Stimulated activated CD4-positive, alpha-beta T cell treated with anti-CD3 and anti-CD28 coated beads, Interleukin-2, amount 100 ng/mL, for 48 hours (primary cell): ENCODE measurements at places on chromosomes 1 and 21.

- DNase-seq, result no peak
These were observed 1046.2 kb downstream of the AMY1C start for GRCh38 chr1:104795931-104796330.

DNA sequence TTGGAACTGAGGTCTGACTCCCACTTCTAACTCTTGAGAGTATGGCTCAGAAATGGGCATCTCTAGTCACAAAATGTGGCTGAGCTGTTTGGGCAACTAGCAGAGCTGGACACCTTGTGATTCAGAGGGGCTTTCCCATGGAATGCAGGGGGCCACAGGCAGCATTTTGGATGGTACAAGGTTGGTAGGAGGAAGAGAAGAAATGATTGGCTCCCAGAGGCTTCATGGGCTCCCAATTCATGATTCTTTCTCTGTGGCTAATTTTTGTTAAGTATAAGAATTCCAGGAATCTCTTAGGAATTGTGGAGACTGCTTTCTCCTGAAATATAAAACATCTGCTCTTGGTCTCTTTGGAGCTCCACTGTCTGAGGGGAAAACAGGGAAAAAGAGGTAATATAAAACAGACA is 49.7 kb downstream of the PBX1 start:
- no peak for DNase-seq

GRCh38 chr1:157540160-157540748 is 12.1 kb downstream of the FCRL5 start:
- DNase-seq, result no peak

DNA sequence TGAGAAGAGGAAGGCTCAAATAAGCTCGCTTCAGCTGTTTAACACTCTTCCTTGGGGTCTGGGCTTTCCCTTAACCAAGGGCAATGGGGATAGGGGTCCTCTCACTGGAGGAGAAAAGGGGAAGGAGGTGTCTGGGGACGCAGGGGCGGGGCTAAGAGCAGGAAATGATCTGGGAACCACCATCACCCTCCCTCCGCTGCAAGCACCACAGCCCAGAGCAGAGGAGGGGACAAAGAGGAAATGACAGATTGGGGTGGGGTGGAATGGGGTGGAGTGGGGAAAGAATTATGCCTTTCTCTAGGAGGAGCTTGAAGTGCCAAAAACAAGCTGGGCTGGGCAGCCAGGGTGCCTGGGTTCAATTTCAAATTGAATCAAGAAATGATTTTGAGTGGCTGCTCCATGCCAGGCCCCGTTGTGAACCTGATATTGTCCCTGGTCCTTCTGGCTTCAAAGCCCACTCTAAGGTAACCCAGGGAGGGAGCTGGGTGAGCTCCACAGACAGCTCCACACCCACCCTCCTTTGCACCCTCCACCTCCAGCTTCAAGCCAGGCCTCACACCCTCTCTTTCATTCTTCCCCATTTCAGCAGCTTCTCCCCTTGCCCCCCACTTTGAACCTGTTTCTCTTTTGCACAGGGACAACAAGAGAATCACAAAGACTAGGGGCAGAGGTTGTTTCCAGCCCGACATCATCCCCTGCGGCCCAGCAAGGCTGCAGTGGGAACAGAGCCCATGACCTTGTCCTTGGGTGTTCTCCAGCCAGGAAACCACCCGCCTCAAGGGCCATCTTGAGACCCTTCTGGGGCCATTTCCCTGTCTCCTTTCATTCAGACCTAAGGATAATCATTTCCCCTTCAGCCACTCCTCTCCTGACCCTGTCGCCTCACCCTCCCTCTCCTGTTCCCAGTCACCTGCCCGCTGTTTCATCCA is 1.1 kb downstream of the ARHGAP30 start:
- peak; percentile 68 for DNase-seq

GRCh38 chr1:169466259-169467230 is 19.2 kb downstream of the SLC19A2 start:
- no peak for DNase-seq

DNA sequence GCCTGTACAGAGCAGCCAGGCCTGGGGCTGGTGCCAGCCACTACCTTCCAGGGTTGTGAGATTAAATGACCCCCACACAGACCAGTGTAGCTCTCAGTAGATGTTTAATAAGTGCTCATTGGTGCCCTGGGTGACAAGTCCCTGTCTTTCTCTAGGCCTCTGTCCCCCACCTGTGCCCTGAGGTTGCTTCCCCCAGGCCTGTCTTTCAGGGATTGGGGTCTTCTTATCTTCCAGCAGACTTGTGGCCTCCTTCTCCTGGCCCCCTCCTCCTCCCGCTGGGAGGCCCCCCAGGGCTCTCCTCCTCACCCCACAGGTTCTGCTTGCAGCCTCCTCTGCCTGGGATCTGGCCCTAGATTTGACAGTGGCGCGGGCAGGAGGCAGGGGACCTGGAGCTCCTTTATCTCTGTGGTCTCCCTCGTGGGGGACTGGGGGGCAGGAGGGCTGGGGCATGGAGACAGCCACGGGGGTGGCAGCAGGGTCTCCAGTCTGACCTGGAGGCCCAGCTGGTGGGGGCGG is 40.3 kb downstream of the EPHA2 start:
- no peak for DNase-seq

GRCh38 chr1:242006976-242007375 is 8.1 kb upstream of the MAP1LC3C start:
- no peak for DNase-seq

- DNase-seq, result no peak
These were observed 78.8 kb downstream of the PIK3CD start for GRCh38 chr1:9730096-9730901.

DNA sequence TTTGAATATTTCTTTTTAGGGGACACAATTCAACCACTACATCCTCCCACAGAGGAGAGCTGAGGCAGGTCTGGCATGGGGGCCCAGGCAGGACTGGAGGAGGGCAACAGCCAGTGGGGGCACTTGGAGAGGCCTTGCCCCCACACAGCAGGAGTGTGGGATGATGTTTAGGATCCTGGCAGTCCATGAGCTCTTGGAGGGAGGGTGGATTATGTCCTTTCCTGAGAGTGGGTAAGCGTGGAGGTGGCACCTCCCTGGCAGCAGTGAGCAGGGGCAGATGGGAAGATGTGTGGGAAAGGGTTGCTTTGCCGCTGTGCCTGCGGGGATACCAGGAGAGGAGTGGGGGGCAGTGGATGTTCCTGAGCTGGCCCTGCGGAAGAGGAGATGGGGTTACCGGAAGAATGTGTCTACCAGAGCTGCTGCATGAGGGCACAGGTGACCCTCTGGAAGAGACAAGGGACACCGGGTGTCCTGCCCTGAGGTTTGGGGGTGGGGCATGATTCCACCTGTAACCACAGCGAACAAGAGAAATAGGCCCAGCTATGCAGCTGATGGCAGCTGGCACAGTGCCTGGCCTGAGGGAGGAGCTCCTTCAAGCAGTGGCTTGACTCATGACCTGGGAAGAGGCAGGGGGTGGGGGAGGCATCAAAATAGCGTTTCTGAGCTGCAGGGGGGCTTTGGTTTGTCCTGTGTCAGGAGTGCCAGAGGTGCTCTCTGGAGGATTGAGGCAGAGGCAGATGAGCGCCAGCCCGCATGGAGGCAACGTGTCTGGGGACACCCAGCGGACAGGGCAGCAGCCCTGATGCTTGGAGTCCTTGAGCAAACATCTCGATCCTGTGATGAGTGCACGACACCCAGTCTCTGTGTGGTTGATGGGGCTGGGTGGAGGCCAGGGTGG is 123.9 kb upstream of the TMPRSS2 start:
- no peak for DNase-seq

- no peak for DNase-seq
These were observed 3.2 kb upstream of the TAL1 start for GRCh38 chr1:47235241-47235681.

- DNase-seq, result no peak
These were observed 156.0 kb downstream of the NFIA start for GRCh38 chr1:61238359-61238665.

- DNase-seq, result no peak
These were observed 4.8 kb downstream of the MX2 start for GRCh38 chr21:41366522-41367151.

GRCh38 chr1:60878323-60878722 is 204.0 kb upstream of the NFIA start:
- no peak for DNase-seq

GRCh38 chr21:45035477-45035848 is 38.9 kb upstream of the ADARB1 start:
- DNase-seq, result no peak

DNA sequence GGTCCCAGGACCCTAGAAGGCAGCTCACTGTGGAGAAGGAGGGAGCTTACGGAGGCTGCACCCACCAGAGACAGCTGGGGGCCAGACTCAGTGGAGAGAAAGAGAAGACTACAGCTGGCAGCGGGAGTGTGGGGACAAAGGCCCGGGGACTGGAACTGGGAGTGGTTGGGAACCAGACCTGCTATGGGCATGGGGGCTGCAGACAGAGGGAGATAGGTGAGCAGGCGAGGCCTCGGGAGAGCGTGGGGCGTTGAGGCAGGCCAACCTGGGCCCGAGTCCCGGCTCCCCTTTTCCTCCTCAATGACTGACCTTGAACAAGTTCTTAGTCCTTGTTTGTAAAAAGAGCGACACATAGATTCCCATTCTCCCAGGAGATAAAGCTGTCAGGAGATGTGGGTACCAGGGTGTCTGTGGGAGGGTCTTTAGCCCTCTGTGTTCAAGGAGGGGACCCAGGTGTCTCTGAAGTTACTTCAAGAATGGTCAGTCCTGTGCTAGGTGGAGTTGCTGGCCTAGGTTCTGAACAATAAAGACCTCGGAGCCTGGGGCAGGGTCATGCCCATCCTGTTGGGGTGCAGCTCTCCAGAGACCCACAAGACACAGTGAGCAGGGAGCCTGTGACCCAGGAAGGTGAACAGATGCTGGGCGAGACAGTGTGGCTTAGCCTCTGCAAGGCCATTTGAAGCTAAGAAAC is 87.9 kb downstream of the ITPKB start:
- DNase-seq, result no peak

- no peak for DNase-seq
These were observed 27.2 kb downstream of the ETNK2 start for GRCh38 chr1:204124639-204125038.

- no peak for DNase-seq
These were observed 64.1 kb upstream of the RNPC3 start for GRCh38 chr1:103461161-103462105.

GRCh38 chr1:115655306-115655663 is 13.5 kb downstream of the VANGL1 start:
- DNase-seq, result no peak

DNA sequence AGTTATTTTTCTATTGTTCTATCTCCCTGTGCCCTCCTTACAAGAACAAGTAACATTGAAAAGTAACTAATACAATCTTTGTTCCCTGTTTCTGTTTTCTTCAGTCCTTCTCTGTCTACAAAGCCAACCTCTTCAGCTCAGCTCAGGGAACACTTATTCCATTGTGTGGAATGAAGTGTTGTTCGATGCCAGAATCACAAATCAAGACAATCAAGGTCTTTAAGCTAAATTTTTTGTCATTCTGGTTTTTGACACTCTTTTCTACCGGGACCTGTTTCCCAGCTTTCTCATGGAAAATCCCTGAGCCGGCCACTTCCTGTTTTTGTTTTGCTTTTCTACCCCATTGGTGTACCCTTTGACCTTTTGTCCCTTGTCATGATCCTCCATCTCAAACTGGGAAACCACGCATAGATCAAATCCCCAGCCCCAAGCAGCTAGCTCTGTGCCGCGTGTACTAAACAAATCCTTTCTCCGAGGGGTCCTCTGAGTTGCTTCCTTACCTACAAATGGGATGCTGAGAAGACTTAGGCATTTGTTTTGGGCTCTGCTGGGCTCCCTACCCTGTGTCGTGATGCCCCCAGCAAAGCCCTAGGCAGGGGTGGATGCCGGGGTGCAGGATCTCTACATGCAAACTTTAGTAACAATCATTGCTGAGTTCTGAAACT is 141.8 kb downstream of the TOMM20 start:
- DNase-seq, result no peak

DNA sequence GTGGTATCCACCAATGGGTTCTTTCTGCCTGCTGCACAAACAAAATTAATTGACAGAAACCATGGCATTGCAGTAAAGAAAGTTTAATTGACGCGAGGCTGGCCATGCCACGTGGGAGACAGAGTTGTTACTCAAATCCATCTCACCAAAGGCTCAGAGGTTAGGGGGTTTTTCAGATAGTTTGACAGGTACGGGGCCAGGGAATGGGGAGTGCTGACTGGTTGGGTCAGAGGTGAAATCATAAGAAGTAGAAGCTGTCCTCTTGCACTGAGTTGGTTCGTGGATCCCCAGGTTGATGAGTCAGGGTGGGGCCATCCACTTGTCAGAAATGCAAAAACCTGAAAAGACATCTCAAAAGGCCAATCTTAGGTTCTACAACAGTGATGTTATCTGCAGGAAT is 941 bp upstream of the TBCE start:
- peak; percentile 12 for DNase-seq
